Right ventricle myocardium inferior (tissue), 1 donor: ENCODE measurements at places on chromosomes 3 and 15. TPM values are rescaled to one million over a fixed set of nuclear protein-coding genes. Genes with fewer than 3 reads are reported as not detected.

DNA sequence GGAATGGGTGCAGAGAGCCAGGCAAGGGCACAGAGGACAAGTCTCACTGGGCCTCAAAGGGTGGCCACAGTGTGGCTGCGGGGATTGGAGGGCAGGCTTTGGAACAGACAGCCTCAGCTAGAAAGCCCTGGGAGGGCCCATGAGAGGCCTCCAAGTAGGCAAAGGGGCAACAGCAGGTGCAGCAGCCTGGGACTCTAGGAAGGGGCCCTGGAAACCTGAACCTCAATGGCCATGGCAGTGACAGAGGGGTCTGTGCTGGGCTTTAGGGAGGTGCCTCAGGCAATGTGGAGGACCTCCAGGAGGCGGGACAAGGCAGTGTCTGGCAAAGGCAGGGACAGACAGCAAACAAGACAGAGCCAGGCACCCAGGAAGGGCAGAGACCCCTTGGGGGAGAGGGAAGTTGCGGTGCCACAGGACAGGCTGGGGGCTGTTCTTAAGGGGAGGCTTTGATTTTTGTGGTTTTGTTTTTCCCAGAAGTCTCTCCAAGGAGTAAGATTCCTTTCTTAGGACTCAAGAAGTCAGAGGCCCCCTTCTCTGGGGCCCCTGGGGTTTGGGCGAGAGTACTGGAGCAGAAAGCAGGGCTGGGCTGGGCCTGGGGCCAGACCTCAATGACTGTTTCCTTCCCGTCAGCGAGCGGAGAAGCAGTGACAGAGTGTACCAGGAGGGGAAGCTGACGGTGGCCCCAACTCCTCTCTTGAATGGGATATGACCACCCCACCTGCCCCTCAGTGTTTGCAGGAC lies 9.7 kb downstream of the STOML1 start:
- DNase-seq: peak; percentile 91

GRCh38 chr3:32414522-32415202 lies 23.0 kb downstream of the CMTM7 start:
- DNase-seq: no peak

GRCh38 chr3:4083225-4084015 lies 219.7 kb upstream of the SETMAR start:
- no peak for DNase-seq

- DNase-seq: no peak
Observed at GRCh38 chr3:185335799-185336198, 27.1 kb upstream of the MAP3K13 start.

The NR1D2 gene
- 44.5 TPM for total RNA-seq

GRCh38 chr3:27423463-27423862 lies 54.3 kb upstream of the NEK10 start:
- DNase-seq: no peak

- DNase-seq: no peak
Observed at GRCh38 chr15:29680465-29681165, 141.7 kb downstream of the TJP1 start.

DNA sequence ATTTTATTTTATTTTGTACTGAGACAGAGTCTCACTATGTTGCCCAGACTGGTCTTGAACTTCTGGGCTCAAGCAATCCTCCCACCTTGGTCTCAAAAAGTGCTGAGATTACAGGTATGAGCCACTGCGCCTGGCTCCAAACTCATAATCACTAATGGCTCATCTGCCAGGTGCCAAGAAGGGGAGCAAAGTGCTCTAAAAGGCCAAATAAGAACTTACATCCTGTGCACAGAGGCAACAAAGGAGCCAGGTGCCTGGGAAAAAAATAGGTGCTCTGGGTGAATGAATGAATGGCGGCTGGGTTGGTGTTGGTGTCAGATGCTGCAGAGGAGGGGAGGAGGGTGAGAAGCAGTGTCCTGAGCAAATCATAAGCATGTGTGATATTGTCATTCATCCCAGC lies 25.9 kb upstream of the ADAMTS7 start:
- no peak for DNase-seq

DNA sequence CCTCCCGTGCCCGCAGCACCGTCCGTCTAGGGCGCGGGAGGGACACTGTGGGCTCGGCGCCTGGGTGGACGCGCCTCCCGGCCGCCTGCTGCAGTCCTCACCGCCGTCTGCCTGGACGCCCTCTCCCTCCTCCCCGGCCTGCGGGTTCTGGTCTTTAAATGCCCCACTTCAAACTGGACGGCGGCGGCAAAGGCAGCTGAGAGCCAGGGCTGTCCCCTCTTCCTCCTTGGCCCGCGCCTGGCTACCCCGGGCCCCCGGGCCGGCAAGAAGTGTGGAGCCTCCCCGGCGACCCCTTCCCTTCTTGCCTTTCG lies 426 bp downstream of the CBLB start:
- peak; percentile 86 for DNase-seq

The MYH15 gene
- 0.19 TPM for total RNA-seq

The BCL2A1 gene
- total RNA-seq: 0.92 TPM

GRCh38 chr3:14921034-14921616 lies 26.3 kb upstream of the NR2C2 start:
- DNase-seq: peak; percentile 94

DNA sequence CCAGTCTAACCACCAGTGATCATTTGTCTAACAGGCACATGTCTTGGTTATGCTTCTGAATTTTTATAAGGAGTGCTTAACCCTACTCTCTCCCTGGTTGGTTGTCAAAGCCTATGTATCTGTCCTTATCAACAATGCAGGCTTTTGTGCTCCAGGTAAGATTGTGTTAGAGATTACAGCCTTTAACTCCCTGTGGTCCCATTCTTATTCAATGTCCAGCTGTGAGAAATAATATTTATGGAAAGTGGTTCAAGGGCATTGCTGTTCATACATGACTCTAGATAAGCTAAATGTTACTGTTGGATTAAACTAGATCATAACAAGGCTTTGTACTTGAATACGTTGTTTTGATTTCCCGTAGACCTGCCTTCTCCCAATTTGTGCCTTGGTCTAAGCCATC lies 146.1 kb upstream of the TSC22D2 start:
- DNase-seq: no peak

The SLC28A1 gene
- total RNA-seq: 0.24 TPM

The DGKG gene
- total RNA-seq: 31.1 TPM

The PLA1A gene
- total RNA-seq: 2.0 TPM

The ITIH4 gene
- total RNA-seq: 5.0 TPM

- DNase-seq: no peak
Observed at GRCh38 chr3:61414456-61414855, 146.9 kb upstream of the PTPRG start.

The TAGLN3 gene
- total RNA-seq: not detected

GRCh38 chr3:137694836-137695235 lies 69.3 kb upstream of the SOX14 start:
- DNase-seq: no peak

DNA sequence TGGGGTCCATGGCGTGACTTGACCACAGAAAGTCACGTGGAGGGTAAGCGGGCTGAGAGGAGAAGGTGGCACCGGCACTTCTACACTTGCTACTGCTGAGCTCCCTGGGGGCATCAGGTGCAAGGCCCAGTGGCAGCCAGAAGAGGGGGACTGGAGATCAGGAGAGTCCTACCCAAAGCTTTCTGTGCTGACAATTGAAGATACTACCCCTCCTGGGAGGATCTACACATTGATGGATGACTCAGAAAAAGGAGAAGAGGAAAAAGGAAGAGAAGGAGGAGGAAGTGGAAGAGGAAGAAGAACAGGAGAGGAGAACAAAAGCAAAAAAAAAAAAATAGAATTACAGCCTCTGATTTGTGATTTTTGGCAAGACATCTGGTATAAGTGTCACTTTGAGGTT lies 41.2 kb downstream of the MYO5C start:
- DNase-seq: no peak

DNA sequence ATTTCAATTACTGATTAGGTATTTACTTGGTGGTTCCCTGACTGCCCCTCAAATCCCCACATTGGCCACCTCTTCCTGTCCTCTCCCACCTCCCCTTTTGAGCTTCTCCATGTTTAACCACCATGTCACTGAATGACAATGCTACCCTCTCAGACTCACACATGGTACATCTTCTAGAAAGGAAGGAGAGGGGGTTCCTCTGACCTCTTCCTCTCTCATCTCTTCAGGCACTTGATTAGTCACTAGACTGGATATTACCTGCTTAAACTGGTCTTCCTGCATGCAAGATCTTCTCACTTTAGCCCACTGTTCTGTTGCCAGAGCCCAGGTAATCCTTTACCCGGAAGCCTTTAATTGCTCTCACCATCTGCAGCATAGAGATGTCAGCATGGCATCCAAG lies 64.9 kb downstream of the DIPK2A start:
- DNase-seq: no peak

DNA sequence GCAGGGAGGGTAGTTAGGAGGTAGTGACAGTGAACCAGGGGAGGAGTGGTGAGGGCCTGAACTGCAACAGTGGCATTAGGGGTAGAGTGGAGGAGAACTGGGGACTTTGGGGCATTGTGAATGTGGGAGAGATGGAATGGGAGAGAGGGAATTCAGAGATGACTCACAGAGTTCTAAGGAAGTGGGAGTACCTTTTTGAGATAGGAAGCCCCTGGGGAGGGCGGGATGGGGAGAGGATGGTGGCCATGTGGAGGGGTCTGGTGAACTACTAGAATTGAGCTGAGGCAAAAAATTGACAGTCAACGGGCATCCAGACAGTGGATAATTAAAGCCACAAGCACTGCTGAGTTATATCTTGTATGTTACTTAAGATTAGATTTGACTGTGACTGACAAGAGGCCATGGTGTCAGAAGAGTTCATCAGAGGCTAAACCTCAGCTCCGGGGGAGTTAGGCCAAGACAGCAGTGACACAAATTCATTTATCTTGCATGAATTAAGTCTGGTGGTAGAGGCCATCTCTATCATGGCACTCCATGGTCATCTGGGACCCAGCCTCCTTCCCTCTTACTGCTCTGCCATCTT lies 34.0 kb downstream of the PLEKHO2 start:
- no peak for DNase-seq

The GP5 gene
- total RNA-seq: not detected

DNA sequence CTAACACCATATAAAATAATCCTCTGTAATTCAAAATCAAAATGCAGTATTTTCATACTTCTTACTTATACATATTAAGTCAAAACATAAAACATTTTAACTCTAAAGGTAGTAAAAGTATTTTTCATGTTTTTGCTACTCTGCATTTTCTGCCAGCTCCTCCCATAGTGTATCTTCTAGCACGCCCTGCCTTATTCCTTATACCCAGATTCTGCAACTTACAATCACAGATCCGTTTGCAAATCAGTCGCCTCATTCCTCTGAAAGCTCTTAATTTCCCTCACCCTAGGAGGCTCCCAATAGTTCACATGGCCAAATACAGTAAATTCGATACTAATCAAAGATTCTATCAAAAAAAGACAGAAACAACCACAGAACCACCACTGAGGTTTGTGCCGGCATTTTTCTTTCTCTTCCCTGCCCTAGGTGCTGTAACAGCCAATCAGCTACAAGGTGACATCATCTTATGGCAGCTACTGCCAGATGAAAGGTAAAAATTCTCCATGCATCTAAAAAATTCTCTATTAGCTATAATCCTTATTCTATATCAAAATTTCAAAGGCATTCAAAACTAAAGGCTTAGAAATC lies 72.9 kb downstream of the CLASP2 start:
- no peak for DNase-seq

GRCh38 chr15:41789236-41789635 lies 15.0 kb downstream of the MAPKBP1 start:
- DNase-seq: no peak

- no peak for DNase-seq
Observed at GRCh38 chr3:64259636-64260035, 34.4 kb upstream of the PRICKLE2 start.

The SELENOT gene
- total RNA-seq: 69.3 TPM

The FAM227B gene
- total RNA-seq: 19.8 TPM

DNA sequence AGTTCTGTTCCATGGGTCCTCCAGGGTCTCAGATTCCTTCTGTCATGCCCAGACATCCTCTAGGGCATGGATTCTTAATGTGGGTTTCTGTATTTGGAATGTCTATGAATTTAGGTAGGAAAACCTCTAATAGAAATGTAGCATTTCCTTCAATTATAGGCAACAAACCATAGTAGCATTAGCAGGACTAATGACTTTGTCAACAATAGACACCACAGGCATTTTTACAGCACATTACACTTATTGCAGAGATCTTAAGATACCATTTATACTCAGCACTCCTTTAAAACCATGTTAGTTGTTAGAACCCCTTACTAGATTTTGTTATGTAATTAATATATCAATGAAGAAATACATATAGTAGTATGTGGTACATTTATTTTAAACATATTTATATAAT lies 77.8 kb upstream of the TBC1D5 start:
- no peak for DNase-seq

DNA sequence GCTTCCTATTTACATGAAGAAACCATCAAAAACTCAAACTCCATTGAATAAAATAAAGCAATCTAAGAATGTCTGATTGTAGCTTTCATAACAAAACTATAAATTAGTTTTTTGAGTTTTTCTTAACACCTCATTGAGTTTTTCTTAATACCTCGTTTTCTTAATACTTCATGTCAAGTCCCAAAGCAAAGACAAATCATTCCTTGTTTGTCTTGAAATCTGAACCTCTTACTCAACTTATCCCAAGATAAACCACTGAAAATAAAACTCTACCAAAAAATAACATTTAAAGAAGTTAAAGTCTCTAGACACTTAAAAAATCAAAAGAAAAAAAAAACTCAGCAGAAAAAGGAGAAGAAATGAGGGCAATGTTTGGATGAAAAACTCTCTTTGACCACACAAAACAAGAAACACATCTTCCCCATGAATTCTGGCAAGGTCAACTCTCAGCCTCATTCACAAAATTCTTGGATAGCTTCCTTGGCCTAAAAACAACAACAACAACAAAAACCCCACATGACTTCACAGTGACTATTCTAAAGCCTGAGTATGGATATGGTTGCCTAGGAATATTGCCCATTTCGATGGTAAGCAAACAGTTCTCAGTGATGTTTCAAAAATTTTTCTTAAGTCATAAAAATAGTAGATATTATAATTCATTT lies 38.2 kb downstream of the TMCC1 start:
- no peak for DNase-seq

GRCh38 chr3:141486496-141486745 lies 406 bp upstream of the RASA2 start:
- DNase-seq: no peak

GRCh38 chr3:5762506-5762905 lies 575.0 kb downstream of the EDEM1 start:
- no peak for DNase-seq

DNA sequence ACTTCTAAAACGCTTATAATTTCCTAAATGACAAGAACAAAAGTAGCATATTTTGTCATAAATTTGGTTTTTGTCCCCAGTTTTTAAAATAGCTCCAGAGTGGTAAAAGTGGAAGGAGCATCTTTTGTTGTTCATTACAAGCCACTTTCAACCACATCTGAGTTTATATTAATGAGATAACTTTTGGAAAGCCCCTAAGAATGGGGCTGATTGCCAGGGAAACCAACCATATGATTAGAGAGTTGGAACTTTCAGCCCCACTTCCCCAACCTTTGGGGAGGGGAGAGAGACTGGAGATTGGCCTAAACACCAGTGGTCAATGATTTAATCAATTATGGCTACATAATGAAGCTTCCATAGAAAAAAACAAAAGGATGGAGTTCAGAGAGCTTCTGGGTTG lies 57.4 kb downstream of the CPA3 start:
- DNase-seq: no peak
